ENCODE measurements at places on chromosomes 5 and 9.

DNA sequence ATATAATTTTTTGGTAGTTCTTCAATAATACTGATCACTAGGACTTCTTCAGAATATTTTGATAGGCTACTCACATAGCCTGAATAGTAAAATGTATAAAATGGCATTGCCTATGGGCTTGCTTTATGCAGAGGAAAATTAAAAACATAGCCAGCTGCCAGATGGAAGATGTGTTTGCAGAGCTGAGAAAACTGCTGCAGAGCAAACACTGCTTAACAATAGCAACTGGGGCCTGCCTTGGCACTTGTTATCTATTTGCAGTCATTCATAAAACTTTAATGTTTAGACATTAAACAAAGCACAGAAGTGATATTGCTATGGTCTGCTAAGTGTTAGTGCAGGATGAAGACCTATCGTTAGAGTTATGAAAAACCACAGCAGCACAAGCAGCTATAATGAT lies 151.5 kb upstream of the SMC2 start:
- DNase-seq: no peak

GRCh38 chr9:18824095-18824666 lies 208.8 kb downstream of the SAXO1 start:
- no peak for DNase-seq

DNA sequence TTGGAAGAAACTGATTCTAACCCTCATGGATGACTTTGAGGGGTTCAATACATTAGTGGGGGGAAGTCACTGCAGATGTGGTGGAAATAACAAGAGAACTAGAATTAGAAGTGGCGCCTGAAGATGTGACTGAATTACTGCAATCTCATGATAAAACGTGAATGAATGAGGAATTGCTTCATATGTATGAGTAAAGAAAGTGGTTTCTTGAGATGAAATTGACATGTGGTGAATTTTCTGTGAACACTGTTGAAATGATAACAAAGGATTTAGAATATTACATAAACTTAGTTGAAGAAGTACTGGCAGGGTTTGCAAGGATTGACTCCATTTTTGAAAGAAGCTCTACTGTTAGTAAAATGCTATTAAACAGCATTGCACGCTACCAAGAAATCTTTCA lies 113.0 kb downstream of the UGCG start:
- DNase-seq: no peak

DNA sequence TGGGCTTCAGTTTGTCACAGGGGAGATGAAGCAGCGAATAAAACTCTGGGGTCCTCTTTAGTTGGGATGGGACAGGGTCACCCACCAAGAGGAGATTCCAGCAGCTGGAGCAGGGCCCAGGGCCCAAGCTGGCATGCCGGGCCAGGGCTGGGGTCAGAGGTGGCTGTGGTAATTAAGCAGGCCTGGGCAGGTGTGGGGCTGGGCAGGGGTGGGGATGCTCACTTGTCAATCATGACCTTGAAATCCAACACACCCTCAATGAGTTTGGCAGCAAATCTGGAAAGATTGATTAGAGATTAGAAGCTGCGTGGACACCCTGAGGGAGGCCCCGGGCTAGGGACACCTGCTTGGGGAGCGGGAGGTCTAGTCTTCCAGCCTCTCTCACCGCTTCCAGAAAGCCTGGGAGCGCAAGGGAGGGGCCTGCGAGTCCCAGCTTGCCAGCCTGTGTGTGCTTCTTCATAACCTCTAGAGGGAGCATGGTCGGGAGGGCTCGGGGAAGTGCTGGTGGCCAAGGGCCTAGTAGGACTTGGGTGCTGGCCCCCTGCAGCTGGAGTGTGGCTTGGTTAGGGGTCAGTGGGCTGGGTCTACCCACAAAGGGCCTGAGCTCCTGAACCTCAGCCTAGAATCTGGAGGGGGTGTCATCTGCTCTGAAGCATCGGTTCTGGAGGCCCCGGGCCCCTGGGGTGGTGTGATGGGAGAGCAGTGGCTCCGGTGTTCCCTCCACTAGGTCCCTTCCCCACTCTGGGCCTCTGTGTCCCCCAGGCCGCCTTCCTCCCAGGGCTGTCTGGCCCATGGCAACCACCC lies 7.6 kb downstream of the CRAT start:
- DNase-seq: no peak

GRCh38 chr5:179238628-179238970 lies 106.7 kb downstream of the ADAMTS2 start:
- DNase-seq: no peak

DNA sequence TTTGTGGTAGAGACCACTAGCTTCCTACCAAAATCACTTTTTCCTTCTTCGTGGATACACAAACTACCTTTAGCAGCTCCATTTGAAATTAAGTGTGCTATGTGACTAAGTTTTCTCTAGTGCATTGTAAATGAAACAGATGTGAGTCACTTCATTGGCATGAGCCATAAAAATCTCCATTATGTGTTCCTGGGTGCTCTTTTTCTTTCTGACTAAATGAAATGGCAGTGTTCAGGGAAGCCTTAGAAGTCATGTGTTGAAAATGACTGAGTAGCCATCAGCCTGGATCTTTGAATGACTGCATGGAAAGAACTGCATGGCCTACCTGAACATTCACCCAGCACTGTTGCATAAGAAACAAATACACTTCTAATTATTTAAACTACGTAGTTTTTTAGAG lies 107.9 kb downstream of the NDUFAF2 start:
- no peak for DNase-seq

DNA sequence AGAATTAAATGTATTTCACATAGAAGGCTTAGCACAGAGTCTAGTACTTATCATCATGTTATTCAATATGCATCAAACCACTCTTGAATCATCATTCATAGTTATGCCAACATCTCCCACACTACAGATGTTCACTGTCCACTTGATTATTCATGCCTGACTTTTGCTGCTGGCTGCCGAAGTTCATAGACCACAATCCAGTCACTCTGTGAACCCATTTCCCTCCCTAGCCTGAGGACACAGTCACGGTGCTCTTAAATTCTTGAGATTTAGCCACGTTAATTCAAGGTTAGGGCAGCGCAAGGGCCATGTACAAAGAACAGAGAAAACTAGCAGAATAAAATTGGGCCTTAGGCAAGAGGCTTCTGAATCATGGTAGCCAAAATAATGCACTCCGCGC lies 32.4 kb downstream of the ABCA1 start:
- DNase-seq: no peak

DNA sequence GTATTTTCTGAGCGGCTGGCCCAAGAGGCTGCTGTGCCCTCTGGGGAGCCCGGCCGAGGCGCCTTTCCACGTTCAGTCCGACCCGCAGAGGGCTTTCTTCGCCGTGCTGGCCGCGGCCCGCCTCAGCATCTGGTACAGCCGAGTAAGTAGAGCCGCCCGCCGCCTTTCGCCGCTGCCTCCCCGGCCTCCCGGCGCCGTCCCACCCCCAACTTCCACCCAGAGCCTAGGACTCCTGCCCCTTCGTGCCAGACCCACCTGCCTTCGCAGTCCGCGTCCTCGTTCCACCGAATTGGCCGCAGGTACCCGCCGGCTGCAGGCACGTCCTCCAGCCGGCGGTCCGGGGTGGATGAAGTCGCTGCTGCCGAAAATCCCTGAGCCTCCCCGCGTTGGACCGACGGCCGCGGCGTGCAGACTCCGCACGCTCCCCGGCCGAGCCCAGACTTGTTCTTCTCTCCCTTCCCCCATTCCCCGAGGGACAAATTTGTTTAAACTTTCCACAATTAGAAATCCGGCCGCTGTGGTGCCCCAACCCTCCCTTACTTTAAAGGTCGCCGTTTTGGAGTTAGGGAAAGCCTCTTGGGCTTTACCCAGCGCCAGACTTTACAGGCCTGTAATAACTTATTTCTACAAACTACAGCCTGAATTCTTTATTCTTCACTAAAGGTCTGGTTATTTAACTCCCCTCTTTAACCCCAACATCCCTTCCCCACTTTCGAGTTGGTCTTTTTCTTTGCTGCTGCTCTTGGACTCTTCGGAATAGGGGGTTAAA lies 589 bp downstream of the RIC1 start:
- no peak for DNase-seq
